Spinal cord (tissue), 10 donors: ENCODE measurements at places on chromosomes 7 and 10. TPM values are rescaled to one million over a fixed set of nuclear protein-coding genes. Genes with fewer than 3 reads are reported as not detected.

GRCh38 chr10:6337382-6337781 is 134.7 kb downstream of the PFKFB3 start:
- no peak overlapping the region for H3K27ac ChIP-seq
- H3K27me3 ChIP-seq, result no peaks in the 10 kb centered on the region
- DNase-seq, result no peak

- no peak overlapping the region for H3K4me3 ChIP-seq
- peak overlapping the region; percentile 20 for H3K27ac ChIP-seq
- H3K4me1 ChIP-seq, result peaks cover 51% of the 10 kb centered on the region
- H3K27me3 ChIP-seq, result no peaks in the 10 kb centered on the region
Observed at GRCh38 chr7:131607291-131608115, 51.1 kb upstream of the PODXL start.

- H3K4me1 ChIP-seq, result no peaks in the 10 kb centered on the region
- no peaks in the 10 kb centered on the region for H3K36me3 ChIP-seq
- no peak overlapping the region for H3K4me3 ChIP-seq
- DNase-seq, result no peak
- H3K27me3 ChIP-seq, result no peaks in the 10 kb centered on the region
Observed at GRCh38 chr7:32395168-32395567, 95.0 kb downstream of the LSM5 start.

GRCh38 chr10:62990126-62990525 is 143.0 kb upstream of the NRBF2 start:
- DNase-seq, result no peak
- no peak overlapping the region for H3K27ac ChIP-seq
- H3K27me3 ChIP-seq, result no peaks in the 10 kb centered on the region
- no peaks in the 10 kb centered on the region for H3K36me3 ChIP-seq
- H3K4me1 ChIP-seq, result no peaks in the 10 kb centered on the region

DNA sequence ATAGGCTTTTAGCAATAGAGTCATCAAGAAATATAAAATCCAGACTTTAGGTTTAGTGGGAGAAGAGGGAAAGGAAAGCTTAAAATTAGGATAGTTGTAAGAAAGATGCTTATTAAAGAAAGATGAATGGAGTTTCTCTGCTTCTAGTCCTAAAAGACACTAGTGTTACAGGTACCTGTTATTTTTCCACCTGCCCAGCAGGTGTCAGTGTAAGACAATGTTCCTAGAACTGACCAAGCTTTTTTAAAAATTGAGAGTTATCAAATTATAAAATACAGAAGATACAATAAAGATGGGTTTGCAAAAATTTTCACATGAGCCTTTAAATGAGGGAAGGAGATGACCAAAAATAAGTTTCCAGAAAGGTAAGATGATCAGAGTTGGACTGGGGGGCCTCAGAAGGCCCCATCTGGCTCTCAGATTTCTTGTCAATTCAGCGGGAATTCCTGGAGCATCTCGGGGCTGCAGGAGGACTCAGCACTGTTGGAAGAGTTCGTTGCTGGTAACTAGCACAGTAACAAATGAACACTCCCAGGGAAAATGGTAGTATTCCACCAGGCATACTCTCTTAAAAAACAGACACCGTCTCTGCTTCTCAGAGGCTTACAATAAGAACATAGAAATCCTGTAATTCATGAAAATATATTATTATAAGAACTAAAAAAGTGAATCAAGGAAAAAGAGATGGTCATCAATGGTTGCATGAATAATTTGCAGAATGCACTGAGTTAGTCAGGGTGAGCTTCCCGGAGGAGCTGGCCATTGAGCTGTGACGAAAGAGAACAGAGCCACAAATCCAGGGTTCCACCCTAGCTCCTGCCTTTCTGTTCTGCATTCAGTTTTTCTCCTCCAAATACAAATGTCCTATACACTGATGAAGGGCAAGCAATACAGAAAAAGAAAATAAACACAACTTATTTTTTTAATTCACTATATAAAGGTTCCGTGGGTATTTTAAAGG is 71.8 kb upstream of the PIK3CG start:
- H3K4me3 ChIP-seq, result no peak overlapping the region
- no peaks in the 10 kb centered on the region for H3K27me3 ChIP-seq
- no peaks in the 10 kb centered on the region for H3K4me1 ChIP-seq
- no peaks in the 10 kb centered on the region for H3K36me3 ChIP-seq

GRCh38 chr7:84248267-84248666 is 53.7 kb upstream of the SEMA3A start:
- no peak overlapping the region for H3K4me3 ChIP-seq
- no peak for DNase-seq
- H3K27ac ChIP-seq, result no peak overlapping the region
- H3K27me3 ChIP-seq, result no peaks in the 10 kb centered on the region
- no peaks in the 10 kb centered on the region for H3K4me1 ChIP-seq

DNA sequence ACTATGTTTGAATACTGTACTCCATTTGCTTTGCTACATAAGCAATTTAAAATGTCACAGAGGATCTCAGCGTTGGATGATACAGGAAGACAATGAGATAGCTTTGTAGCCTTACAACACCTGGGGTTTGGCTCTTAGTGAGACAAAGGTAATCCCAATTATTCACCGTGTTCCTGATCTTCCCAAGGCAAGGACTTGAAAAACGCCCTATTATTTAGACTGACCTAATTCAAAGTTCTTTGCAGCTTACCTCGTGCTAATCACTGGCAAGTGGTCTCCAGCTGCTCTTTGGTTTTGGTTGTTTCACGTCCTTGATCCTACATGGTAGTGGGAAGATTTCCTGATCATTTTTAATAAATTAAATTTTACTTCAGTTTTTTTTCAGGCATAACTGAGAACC is 23.0 kb upstream of the C7orf33 start:
- no peak overlapping the region for H3K27ac ChIP-seq
- no peak overlapping the region for H3K4me3 ChIP-seq
- H3K27me3 ChIP-seq, result no peaks in the 10 kb centered on the region
- DNase-seq, result no peak
- H3K4me1 ChIP-seq, result no peaks in the 10 kb centered on the region

DNA sequence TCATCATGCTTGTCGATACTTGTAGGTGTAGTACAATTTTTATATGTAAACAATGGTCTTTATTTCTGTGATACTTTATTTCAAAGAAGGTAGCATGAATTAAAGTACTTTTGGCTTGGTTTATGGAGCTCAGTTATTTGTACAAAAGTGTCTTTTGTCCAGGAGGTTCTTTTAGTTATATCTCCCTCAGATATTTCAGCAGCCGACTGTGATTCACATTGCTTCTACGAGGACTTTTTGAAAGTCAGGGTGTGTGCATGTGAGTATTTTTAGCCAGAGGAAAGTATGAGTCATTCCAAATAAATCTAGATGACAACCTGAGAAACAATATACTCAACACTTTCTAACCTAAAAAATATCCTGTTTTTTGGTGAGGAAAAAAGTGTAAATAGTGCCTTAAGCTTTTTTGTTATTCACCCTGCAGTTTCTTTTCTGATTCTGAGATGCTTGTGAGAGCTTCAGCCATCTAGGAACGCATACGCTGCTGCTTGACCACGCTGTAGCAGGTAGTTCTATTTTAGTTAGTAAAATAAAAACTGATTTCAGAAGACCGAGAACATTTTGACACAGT is 595 bp upstream of the SUN1 start:
- H3K4me3 ChIP-seq, result no peak overlapping the region
- H3K4me1 ChIP-seq, result peaks cover 41% of the 10 kb centered on the region
- peak overlapping the region; percentile 81 for H3K27ac ChIP-seq
- DNase-seq, result no peak

- no peak for DNase-seq
- no peak overlapping the region for H3K4me3 ChIP-seq
- H3K27ac ChIP-seq, result no peak overlapping the region
- no peaks in the 10 kb centered on the region for H3K4me1 ChIP-seq
Observed at GRCh38 chr10:51196508-51197175, 122.4 kb downstream of the PRKG1 start.

- H3K4me1 ChIP-seq, result no peaks in the 10 kb centered on the region
- H3K36me3 ChIP-seq, result no peaks in the 10 kb centered on the region
- H3K4me3 ChIP-seq, result no peak overlapping the region
- H3K27me3 ChIP-seq, result no peaks in the 10 kb centered on the region
- no peak overlapping the region for H3K27ac ChIP-seq
Observed at GRCh38 chr10:125281091-125281490, 120.7 kb upstream of the CTBP2 start.

- peaks cover 20% of the 10 kb centered on the region for H3K4me1 ChIP-seq
- no peak overlapping the region for H3K27ac ChIP-seq
- H3K4me3 ChIP-seq, result no peak overlapping the region
- H3K27me3 ChIP-seq, result no peaks in the 10 kb centered on the region
- H3K36me3 ChIP-seq, result peaks cover 36% of the 10 kb centered on the region
Observed at GRCh38 chr10:103599211-103599610, 105.7 kb downstream of the NEURL1 start.

GRCh38 chr7:2621061-2621828 is 10.5 kb upstream of the TTYH3 start:
- no peaks in the 10 kb centered on the region for H3K27me3 ChIP-seq
- H3K27ac ChIP-seq, result peak overlapping the region; percentile 79
- peaks cover 77% of the 10 kb centered on the region for H3K4me1 ChIP-seq
- no peak for DNase-seq
- no peaks in the 10 kb centered on the region for H3K36me3 ChIP-seq
- no peak overlapping the region for H3K4me3 ChIP-seq

GRCh38 chr7:6228361-6229229 is 43.8 kb downstream of the CYTH3 start:
- peaks cover 21% of the 10 kb centered on the region for H3K4me1 ChIP-seq
- H3K4me3 ChIP-seq, result peak overlapping the region; percentile 19
- H3K27ac ChIP-seq, result peak overlapping the region; percentile 90
- H3K27me3 ChIP-seq, result no peaks in the 10 kb centered on the region

DNA sequence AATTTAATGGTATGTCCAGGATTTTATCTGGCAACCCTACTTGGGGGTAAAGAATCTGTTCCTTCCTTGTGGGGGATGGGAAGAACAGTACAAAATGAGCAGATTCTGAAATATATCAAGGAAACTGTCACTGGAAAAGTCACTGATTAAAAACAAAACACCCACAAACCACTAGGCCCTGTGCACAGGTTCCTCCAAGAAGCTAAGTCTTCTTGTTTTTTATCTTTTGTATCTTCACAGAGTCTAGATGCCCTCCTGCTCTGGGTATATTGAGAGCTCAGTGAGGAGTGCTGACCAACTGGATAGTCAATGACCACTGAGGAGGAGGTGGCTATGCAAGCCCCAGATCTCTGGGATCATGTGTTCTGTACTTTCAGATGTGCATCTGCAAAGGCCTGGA is 86.8 kb upstream of the ANKRD1 start:
- no peak for DNase-seq
- no peak overlapping the region for H3K4me3 ChIP-seq
- H3K27ac ChIP-seq, result no peak overlapping the region
- no peaks in the 10 kb centered on the region for H3K27me3 ChIP-seq
- no peaks in the 10 kb centered on the region for H3K4me1 ChIP-seq
- H3K36me3 ChIP-seq, result no peaks in the 10 kb centered on the region

- no peaks in the 10 kb centered on the region for H3K36me3 ChIP-seq
- DNase-seq, result no peak
- H3K27ac ChIP-seq, result no peak overlapping the region
- no peaks in the 10 kb centered on the region for H3K4me1 ChIP-seq
Observed at GRCh38 chr7:22419488-22419887, 62.5 kb upstream of the RAPGEF5 start.

- H3K4me3 ChIP-seq, result no peak overlapping the region
- H3K4me1 ChIP-seq, result no peaks in the 10 kb centered on the region
- no peak for DNase-seq
- no peaks in the 10 kb centered on the region for H3K27me3 ChIP-seq
Observed at GRCh38 chr7:90689260-90689659, 93.1 kb downstream of the CDK14 start.

DNA sequence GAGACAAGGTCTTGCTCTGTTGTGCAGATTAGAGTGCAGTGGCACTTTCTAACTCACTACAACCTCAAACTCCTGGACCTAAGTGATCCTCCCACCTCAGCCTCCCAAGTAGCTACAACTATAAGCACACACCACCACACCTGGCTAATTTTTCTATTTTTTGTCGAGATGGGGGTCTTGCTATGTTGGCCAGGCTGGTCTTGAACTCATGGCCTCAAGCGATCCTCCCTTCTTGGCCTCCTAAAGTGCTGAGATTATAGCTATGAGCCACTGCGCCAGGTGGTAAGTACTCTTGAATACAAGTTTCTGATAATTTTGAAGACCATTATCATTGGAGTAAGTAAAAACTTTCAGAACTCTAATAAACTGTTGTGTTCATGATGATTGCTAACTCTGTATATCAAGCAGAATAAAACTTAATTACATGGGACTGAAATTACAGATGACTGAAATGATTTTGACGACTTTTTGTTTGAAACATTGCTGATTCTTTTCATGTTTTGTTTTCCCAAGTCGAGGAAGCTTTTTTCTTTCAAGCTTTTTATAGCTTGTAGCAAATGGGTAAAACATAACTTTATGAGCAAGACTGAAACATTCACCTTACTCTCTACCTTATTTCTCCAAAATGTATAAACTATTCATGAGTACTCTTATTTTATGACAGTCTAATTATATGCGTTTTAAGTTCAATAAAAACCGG is 14.6 kb downstream of the LARP4B start:
- H3K4me1 ChIP-seq, result no peaks in the 10 kb centered on the region
- H3K27ac ChIP-seq, result no peak overlapping the region
- no peak overlapping the region for H3K4me3 ChIP-seq
- no peaks in the 10 kb centered on the region for H3K27me3 ChIP-seq
- no peak for DNase-seq

DNA sequence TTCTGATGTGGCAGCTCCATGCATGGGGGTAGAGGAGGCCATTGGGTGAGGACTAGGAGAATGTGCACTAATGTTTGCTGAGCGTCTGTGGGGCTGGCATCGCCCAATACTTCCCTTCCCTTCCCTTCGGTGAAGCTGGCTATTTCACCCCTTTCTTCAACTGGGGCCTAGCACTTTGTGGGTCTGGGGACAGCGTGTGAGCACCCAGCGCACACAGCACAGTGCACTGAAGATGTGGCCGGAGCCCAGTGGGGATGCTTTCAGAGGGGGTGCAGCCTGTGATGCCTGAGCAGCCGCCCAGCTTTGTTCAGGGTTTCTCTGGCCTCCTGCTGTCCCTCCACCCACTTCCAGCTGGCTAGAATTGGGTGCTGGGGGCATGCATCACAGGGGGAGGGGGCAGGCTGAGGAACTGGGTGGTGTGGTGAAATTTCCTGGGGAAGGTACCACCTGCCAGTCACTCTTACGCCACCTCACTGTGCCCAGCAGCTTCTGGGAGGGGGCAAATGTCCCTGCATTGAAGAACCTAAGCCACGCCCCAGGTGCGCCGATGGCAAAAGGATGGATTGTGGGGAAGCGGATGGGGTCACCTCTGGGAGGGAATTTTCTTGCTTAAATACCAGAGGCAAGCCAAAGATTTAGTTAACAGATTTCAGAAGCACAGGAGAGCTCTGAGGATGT is 45.5 kb downstream of the CLEC2L start:
- H3K27ac ChIP-seq, result no peak overlapping the region
- no peak overlapping the region for H3K4me3 ChIP-seq
- H3K27me3 ChIP-seq, result no peaks in the 10 kb centered on the region
- peaks cover 14% of the 10 kb centered on the region for H3K4me1 ChIP-seq
- DNase-seq, result no peak
- H3K36me3 ChIP-seq, result peaks cover 59% of the 10 kb centered on the region

- H3K4me1 ChIP-seq, result no peaks in the 10 kb centered on the region
- H3K27ac ChIP-seq, result no peak overlapping the region
- no peak for DNase-seq
- no peaks in the 10 kb centered on the region for H3K36me3 ChIP-seq
Observed at GRCh38 chr10:55397777-55398496, 596.9 kb upstream of the PCDH15 start.

- no peak for DNase-seq
- H3K4me3 ChIP-seq, result no peak overlapping the region
- H3K27ac ChIP-seq, result no peak overlapping the region
- peaks cover 32% of the 10 kb centered on the region for H3K27me3 ChIP-seq
- H3K4me1 ChIP-seq, result peaks cover 11% of the 10 kb centered on the region
Observed at GRCh38 chr10:71206911-71207310, 5.5 kb upstream of the UNC5B start.

Gene SLC26A4
- total RNA-seq, result 0.99 TPM

Gene MEOX2
- total RNA-seq, result 21.3 TPM

Gene SPDYE2B
- not detected for total RNA-seq

Gene GRID2IP
- total RNA-seq, result 0.30 TPM

Gene PRSS58
- total RNA-seq, result not detected

Gene ZNF282
- 17.8 TPM for total RNA-seq

Gene CALML3
- total RNA-seq, result not detected
